Activated CD4-positive, alpha-beta T cell treated with anti-CD3 and anti-CD28 coated beads, Interleukin-2, Interleukin-4, amounts not matched to agents 100 ng/mL and 50 ng/mL, durations not matched to agents 16 hours and 8 hours (primary cell): ENCODE measurements at places on chromosomes 12 and 14.

- no peak for DNase-seq
Observed at GRCh38 chr12:29282031-29282816, 98.7 kb downstream of the ERGIC2 start.

GRCh38 chr14:94748667-94749347 lies 21.1 kb downstream of the GSC start:
- DNase-seq, result peak; percentile 27

GRCh38 chr14:68317239-68317638 lies 475.6 kb downstream of the ZFP36L1 start:
- no peak for DNase-seq

- DNase-seq, result no peak
Observed at GRCh38 chr12:63348556-63348955, 197.6 kb upstream of the AVPR1A start.

DNA sequence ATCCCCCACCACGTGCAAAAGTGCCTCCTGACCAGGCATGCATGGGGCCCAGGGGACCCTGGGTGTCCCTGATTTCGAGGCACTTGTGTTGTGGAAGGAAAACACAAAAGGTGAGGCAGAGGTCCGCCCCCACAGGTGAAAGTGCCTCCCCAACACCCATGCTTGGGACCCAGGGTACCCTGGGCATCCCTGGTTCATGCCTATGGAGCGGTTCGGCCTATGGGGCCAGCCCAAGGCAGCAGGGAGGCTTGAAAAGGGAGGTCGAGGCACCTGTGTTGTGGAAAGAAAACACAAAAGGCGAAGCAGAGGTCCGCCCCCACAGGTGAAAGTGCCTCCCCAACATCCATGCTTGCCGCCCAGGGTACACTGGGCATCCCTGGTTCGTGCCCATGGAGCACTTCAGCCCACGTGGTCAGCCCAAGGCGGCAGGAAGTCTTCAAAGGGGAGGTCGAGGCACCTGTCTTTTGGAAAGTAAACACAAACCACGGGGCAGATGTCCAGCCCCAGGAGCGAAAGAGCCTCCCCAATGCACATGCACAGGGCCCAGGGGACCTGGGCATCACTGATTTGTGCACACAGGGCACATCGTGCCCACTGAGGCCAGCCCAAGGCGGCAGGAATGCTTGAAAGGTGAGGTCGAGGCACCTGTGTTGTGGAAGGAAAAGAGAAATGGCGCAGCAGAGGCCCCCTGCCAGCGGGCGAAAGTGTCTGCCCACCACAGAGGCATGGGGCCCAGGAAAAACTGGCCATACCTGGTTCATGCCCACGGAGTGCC lies 375.5 kb downstream of the ALG10 start:
- no peak for DNase-seq

- no peak for DNase-seq
Observed at GRCh38 chr14:56092763-56093162, 25.4 kb upstream of the PELI2 start.
